ENCODE measurements at places on chromosomes 7 and 10.

DNA sequence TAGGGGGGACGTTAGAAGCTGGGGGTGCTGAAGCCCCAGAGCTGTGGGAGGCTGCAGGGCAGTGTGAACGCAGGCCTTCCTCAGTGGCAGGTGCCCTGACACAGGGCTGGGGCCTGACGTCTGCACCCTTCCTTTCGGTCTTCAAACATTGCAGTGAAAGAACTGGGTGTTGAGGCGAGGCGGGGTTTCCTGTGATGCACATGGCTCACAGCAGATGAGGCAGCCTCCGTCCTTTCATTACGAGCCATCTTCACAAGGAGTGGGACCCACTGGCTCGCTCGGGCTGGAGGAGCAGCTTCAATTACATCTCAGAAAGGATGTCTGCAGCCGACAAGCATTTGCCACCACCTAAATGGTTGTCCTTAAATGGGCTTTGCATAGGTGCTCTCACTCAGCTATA lies 180.3 kb upstream of the SHH start:
- DNase-seq: no peak

DNA sequence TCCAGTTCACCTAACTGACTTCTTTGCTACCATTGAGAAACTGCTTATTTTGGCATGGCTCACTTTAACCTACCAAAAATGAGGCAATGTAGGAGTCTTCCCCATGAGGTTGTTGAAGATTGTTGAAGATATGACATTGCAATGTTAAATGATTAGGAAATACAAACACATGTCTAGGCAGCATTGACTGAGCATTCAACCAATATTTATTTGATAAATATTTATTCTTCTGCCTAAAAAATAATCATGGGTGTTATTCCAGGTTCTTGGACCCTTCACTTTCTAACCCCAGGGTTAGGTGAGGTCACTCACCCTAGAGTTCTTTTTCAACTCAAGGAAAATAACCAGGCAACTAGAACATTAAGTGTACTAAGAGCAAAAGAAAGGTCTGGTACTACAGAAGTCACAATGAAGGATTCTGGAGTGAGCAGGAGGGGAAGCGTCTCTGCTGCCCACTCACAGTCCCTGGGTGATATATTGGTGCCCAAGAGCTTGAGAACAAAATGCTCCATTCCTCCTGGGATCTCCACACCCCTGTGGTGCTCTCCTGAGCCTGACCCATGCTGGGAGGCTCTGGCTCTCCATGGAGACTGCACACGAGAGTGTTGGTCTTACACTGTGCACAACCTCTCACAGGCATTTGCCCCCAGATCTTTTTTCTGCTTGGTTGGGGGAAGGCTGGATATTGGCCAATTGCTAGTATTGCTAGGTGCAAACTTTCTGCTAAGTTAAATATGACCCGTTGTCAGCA lies 123.4 kb downstream of the SPAG6 start:
- DNase-seq: no peak

DNA sequence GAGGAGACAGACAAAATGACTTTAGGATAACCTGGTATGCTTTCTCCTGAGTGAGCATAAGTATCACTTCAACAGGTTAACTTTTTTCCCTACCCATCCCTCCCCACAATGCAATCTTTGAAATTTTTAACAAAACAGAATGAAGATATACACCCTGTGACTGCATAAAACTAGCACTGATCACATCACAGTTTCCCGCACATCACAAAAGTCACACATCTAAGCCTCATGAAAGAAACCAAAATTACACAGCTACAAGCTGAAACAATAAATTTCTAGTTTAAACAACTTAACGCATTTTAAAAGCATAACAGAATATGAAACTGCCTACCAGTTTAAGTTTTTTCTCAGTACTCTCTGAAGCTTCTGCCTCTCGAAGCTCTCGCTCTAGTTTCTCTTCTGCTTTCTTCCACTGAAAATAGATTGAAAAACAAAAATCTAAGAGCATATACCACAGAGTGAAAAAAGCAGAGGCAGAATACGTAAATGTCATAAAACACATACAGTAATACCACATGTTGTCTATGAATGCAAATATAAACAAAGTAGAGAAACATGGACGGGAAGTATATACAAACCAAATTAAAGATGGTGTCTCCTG lies 18.1 kb downstream of the NOC3L start:
- no peak for DNase-seq

DNA sequence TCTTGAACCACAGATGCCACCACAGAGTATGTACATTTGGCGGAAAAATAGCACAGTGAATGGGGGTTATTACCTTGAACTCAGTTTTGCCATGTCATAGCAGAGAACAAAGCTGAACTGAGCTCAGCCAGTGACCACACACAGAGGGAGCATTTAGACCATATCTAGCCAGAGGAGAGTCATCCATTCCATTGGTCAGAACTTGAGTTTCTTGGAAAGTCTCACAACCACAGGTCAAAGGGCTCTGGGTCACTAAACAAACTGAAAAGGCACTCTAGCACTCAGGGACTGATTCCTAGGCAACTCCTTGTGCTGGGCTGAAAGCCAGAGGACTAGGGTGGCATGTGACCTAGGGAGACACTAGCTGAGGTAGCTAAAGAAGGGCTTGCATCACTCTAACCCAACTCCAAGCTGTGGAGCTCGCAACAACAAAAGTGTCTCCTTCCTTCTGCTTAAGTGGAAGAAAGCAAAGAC lies 239.7 kb upstream of the SEMA3D start:
- no peak for DNase-seq

DNA sequence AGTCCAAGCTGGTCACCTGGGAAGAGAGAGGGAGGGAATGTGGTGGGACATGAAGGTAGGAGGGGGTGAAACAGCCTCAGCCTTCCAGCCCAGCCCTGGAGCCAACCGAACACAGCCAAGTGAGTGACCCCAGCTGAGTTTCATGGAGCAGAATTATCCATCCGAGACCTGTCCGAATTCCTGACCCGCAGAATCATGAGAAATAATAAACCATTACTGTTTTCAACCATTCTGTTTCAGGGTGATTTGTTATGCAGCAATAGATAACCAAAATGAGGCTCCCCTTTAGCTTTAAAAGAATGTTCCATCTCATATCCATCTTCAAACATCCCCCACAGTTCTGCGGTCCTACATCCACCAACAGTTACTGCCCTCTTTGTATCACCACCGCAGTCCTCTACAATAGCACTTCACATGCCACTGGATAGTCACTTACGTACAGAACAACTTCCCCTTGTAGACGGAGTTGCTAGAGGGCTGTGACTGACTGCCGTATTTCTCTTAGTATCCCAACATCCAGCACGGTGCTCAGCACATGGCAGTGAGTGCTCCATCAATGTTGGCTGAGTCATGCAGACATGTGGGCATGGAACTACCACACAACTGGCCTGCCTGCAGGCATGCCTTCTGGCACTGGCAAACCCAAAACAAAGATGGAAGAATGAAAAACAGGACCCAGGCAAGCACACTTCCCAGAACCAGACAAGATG lies 18.5 kb downstream of the KIAA1549 start:
- no peak for DNase-seq

- peak; percentile 62 for DNase-seq
Measured at GRCh38 chr10:123889821-123890220, 1.8 kb downstream of the CPXM2 start.

DNA sequence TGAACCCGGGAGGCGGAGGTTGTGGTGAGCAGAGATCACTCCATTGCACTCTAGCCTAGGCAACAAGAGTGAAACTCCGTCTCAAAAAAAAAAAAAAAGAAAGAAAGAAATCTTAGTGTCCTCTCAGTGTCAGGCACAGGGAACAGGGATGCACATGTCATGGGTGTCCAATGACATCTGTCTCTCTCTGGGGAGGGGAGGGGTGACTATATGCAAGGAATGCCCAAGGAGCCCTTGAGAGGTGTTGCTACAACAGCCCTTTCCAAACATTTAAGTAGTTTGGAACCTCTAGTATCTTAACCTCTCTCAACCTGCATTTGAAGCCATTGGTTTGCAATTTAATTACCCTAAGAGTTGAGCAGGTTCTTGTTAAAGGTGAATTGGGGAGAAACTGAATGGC lies 28.9 kb downstream of the PDLIM1 start:
- DNase-seq: no peak

GRCh38 chr7:77321300-77321699 lies 94.8 kb downstream of the GSAP start:
- DNase-seq: no peak

- no peak for DNase-seq
Measured at GRCh38 chr10:86798611-86799010, 42.2 kb downstream of the BMPR1A start.
